Activated T-cell treated with anti-CD3 and anti-CD28 coated beads for 4 hours (primary cell): ENCODE measurements at places on chromosomes 12 and 14.

GRCh38 chr12:62190689-62191490 lies 69.3 kb upstream of the USP15 start:
- DNase-seq, result no peak

GRCh38 chr12:47397664-47398281 lies 308.1 kb downstream of the RPAP3 start:
- DNase-seq, result peak; percentile 24

GRCh38 chr12:98606359-98606988 lies 13.0 kb downstream of the SLC25A3 start:
- no peak for DNase-seq

- DNase-seq, result no peak
Measured at GRCh38 chr14:52332269-52332668, 18.2 kb downstream of the PTGER2 start.

- no peak for DNase-seq
Measured at GRCh38 chr12:1252758-1253157, 261.7 kb downstream of the ERC1 start.

DNA sequence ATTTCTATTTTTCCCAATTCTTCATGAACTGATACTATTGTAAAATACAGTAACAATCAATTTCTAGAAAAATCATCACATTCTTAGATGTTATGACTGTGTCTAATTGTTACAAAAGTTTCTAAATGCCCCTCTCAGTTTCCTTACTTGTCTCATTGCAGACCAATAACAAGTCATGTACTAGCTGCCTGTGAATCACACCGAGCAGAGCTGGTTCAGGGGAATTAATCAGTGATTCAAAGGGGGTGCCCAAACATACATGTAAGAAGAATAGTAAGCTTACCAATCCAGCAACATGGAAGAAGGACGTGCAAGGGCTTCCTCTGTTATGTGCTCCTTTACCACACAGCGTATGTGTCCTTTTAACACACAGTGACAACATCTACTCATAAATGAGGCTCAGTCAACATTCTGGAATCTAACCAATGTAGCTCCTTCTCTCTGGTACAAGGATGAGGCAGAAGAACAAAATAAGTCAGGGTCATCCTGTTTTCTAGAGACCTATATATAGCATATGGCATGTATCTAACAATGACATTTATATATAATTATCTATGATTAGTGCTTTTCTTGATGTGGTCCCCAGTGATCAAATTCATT lies 126.4 kb downstream of the SCN8A start:
- no peak for DNase-seq

DNA sequence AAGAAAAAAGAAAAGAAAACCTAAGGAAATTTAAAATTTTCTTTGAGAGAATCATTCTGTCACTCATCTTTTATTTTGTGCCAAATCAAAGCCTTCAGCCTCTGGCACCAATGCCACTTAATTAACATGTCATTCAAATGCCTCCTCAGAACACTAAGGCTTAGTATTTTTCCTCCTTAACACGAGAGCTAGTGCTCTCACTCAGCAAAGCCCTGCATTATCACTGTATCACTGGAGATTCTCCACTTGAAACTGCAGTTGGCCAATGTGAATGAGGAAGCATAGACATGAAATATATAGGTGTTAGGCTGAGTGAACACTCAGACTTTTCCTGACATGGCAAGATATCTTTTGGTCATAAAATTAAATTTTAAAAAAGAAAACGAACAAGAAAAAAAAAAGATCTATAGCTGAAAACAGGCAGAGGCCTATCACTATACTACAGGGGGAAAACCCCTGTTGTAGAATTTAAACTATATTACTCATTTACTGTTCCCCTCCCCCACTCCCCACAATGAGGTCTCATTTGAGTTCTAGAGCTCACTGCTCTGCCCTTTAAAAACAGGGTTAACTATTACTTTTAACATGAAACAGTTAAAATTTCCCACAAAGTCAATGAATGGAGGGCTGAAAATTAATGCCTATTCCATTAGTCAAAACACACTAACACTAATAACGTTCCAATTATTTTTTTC lies 5.1 kb downstream of the MBIP start:
- DNase-seq, result peak; percentile 24

GRCh38 chr14:100871234-100872186 lies 32.0 kb downstream of the RTL1 start:
- no peak for DNase-seq

DNA sequence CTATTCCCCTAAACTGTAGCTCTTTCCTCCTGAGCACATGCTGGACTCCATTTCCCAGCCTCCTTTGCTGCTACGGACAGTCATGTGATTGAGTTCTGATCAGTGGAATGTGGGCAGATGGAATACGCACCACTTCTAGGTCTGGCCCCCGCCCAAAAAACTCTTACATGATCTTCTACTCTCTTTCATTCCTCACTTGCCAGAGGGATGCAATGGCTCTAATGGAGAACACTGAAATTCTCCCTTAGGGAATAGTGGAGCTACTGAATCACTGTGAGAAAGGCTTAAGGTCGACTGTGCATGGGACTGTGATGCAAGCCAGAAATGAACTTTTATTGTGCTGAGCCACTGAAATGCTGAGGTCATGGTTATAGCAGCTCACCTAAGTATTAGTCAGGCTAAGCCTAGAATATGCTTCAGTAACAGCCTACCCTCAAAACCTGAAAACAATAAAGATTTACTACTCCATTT lies 13.0 kb upstream of the TMED2 start:
- no peak for DNase-seq

- no peak for DNase-seq
Measured at GRCh38 chr14:67630186-67630585, 10.5 kb downstream of the ARG2 start.

DNA sequence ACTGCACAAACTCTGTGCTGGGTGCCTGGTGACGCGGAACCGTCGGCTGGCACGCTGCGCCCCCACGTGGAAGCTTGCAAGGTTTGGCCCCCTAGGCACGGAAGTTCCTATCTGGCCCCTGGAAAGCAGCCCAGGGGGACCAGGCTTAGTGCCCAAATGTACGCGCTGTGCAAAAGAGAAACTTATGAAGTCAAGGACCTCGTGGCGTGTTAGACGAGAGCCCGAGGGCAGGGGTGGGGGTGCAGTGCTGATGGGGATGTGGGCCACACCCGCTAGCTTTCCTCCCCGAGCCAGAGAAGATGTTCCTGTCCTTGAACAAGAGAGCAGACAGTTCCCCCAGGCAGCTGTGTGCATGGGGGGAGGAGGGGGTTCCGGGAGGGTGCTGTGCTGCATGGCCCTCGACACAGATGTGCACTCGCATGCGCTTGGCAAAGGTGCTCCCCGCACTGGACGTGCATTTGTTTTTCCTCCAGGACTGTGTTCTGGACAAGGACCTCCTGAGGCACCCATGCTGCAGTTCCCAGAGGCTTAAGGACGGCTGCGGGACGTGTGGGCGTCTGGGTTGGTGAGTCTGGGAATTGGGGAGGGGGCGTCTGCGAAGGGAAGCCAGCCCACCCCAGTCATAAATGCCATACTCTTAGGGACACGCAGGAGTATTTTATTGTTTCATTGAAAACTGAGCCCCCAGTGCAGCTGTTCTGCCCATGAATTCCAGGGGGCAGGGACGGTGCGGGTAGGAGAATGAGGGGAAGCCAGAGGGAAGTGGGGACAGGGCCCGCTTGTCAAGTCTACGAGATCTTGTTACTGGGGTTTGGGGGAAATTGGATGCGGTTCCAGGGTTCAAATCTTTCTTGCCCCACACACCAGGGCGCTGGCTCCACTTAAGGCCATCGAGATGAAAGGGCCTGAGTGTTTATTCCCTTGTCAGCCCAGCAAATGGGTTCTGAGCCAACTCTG lies 80.0 kb downstream of the NTF3 start:
- DNase-seq, result no peak

GRCh38 chr12:51922762-51923505 lies 15.6 kb downstream of the ACVRL1 start:
- DNase-seq, result no peak

GRCh38 chr14:23604675-23605170 lies 26.1 kb upstream of the JPH4 start:
- no peak for DNase-seq

GRCh38 chr12:113196990-113197389 lies 11.5 kb downstream of the RITA1 start:
- peak; percentile 18 for DNase-seq

GRCh38 chr14:49982501-49982951 lies 89.6 kb downstream of the ARF6 start:
- DNase-seq, result no peak

DNA sequence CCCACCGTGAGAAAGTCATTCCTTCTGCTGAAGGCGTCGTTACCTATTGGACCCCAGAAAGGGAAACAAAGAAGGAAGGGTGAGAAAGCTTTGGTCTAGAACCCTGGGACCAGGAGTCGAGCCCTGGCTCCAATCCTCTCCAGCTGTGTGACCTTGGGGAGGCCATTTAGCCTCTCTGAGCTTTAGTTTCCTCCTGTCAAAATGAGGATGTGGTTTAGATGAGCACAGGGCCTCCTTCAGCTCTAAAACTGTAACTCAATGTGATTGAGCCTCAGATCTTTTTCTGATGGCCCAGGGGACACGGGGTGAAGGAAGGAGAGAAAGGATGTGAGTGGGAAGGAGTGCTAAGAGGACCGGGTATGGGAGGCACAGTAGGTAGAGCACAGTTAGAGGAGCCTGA lies 7.7 kb downstream of the JDP2 start:
- no peak for DNase-seq

DNA sequence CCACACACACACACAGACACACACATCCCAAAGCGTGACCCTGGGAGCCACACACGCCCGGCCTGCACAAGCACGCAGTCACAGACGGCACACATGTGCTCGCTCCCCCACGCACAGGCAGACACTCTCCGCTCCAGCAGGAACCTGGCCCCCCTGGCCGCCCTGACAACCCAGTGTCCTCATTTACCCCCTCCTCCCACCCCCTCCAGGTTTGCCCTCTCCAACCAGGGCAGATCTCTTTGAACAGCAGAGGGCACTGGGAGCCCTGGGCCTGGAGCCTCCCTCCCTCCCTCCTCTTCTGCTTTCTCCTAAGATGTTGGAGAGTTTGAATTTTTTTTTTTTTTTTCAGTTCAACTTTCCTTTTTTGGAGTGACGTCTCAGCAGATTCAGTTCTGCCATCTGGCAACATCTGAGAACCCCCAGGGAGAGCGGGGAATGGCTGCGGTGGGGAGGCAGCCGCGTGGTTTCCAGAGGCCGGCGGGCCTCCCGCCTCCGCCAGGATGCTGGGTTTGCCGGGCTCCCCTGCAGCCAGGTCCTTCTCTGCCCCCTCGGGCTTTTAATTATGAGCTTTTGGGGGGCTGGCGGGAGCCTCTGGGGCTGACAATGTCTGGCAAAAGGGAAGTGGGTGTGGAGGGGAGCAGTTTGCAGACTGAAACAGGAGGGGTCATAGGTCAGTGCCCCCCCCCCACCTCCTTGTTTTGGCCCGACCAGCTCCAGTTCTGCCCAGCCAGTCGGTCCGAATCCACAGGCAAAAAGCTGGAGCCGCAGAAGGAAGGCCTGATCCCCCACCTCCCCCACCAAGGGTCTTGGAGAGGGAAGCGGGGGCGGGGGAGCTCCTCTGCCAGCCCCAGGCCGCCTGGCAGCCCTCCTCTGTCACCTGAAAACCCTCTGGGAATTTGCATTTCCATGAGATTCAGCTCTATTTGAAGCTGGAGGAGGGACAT lies 1.3 kb upstream of the NCOR2 start:
- no peak for DNase-seq

- no peak for DNase-seq
Measured at GRCh38 chr12:94753036-94753679, 102.8 kb upstream of the TMCC3 start.

DNA sequence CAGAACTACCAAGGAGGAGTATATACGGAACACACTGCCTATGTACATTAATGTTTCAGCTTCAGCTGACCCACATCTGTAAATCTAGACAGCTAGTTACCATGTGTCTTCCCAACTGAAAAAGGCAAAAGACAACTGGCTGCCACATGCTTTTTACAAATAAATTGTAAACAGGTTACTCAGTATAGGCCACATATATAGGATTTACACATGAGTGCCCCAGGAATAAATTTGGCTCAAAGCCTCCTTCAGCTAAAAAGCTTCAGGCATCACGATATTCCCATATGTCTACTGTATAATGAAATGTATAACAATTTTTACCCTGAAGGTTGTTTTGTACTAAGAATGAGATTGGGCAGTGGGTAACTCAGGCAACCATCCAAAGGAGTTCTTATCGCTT lies 175.9 kb upstream of the BMP4 start:
- DNase-seq, result no peak

DNA sequence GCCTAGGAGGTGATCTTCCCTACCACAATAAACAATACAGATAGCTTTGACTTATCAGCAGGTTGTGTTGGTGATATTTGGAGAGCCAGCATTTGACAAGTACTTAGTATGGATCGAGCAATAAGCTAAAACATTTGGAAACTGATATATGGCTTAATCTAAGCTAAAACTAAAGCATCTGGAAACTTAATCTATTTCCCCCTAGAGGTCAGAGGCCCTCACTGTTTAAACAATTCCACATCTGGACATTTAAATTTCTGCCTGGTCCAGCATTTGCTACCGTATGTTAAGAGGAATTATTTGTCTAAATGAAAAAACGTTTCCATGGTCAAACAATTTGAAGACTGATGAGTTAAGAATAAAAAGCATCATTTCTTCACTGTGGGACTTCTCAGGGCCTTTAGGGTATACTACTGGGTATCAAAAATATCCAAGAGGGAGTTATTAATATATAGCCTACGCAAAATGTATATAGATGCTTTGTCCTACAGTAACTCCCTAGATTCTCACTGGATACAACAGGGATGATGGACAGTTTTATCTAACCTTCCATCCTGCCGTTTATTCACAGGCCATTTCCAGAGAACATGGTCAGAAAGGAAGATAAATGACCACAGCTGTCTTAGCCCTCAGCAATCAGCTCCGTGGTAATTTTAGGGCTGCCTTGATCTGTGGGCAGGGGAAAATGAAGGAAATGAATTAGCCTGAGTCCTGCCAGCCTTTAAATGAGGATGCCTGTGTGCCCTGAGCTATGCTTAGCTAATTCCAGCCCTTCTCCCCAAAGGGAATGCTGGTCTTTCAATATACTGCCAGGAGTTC lies 135.4 kb upstream of the NUDT4 start:
- no peak for DNase-seq

- DNase-seq, result no peak
Measured at GRCh38 chr12:102806110-102806509, 110.9 kb downstream of the PAH start.

GRCh38 chr12:122944605-122945592 lies 21.4 kb downstream of the ABCB9 start:
- no peak for DNase-seq

GRCh38 chr12:51108136-51108535 lies 24.7 kb upstream of the CSRNP2 start:
- DNase-seq, result no peak

GRCh38 chr14:105071942-105072341 lies 6.7 kb upstream of the GPR132 start:
- DNase-seq, result no peak

- DNase-seq, result no peak
Measured at GRCh38 chr12:115008929-115009328, 325.0 kb upstream of the TBX3 start.

- DNase-seq, result peak; percentile 48
Measured at GRCh38 chr12:130870442-130871285, 1.2 kb upstream of the RAN start.

- no peak for DNase-seq
Measured at GRCh38 chr14:76682367-76682766, 78.9 kb upstream of the VASH1 start.

GRCh38 chr14:20632448-20632830 lies 9.1 kb downstream of the OR6S1 start:
- no peak for DNase-seq
